Right cardiac atrium (tissue), 5 donors: ENCODE measurements at places on chromosomes 1 and 21. TPM values are rescaled to one million over a fixed set of nuclear protein-coding genes. Genes with fewer than 3 reads are reported as not detected.

DOCK7 gene
- 4.2 TPM for polyA plus RNA-seq

XCL1 gene
- 0.23 TPM for polyA plus RNA-seq

GRCh38 chr1:185894791-185895190, 160.6 kb downstream of the HMCN1 start:
- no peak for DNase-seq

DNA sequence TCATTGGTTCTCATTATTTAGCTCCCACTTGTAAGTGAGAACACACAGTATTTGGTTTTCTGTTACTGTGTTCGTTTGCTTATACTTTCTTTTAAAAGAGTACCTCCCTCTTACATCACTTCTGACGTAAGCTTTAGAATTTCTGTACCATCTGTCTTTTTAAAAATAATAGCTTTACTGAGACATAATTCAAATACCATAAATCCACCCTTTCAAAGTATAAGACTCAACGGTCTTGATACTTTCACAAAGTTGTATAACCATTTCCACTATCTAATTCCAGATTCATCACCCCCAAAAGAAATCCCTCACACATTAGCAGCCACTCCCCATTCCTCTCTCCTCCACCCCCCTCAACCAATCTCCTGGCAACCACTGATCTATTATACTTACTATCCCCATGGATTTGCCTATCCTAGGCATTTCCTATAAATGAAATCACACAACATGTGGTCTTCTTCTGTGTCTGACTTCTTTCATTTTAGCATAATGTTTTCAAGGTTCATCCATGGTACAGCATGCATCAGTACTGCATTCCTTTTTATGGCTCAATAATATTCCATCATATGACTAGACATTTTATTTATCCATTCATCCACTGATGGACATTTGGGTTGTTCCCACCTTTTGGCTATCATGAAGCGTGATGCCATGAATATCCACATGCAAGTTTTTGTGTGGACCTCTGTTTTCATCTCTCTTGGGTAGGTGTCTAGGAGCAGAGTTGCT, 104.7 kb downstream of the HLCS start:
- DNase-seq, result no peak

GRHL3 gene
- not detected for polyA plus RNA-seq

GRCh38 chr1:201259476-201260235, 23.6 kb upstream of the PKP1 start:
- peak; percentile 37 for DNase-seq

GRCh38 chr1:91529856-91530255, 29.2 kb downstream of the CDC7 start:
- no peak for DNase-seq
